Stimulated activated CD4-positive, alpha-beta T cell treated with anti-CD3 and anti-CD28 coated beads, Interleukin-2, amount 100 ng/mL, for 48 hours (primary cell): ENCODE measurements at places on chromosomes 6 and 20.

DNA sequence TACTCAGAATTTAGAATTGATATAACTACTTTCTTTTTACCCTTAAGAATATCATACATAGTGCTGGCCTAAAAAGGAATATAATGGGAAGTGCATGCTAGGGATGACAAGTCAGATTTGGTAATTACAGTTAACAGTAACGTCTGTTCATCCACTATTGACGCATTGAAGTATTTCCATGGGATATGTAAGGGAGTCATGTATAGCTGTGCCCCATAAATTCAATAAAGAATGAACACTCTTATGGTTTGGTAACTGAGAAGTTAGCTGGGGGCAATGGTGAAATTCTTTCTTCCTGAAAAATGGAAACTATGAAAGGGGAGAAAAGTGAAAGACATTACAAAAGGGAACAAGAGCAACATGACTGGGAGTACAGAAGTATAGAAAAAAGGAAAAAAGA lies 2.6 kb upstream of the COL19A1 start:
- DNase-seq, result no peak

DNA sequence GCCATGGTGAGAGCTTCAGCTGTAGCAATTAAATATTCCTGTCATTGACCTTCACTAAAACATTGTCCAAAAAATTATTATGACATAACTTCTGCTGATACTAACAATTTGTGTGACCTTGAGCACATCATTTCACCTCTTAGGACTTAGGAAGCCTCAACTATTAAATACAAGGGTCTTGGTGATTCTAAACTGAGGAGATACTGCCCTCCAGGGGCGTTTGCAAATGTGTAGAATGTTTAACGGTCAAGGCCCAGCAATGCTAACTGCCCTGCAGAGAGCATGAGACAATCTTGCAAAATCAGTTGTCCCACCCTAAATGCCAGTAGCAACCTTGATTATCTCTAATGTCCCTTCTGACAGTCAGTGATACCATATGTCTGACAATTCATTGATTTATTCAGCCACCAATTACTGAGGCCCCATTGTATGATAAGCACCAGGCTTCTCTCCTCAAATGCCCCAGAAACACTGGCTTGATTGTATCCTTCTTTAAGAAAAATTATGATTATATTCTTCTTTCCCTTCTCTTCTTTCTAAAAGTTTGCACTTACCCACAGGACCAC lies 284.1 kb upstream of the PLN start:
- no peak for DNase-seq

GRCh38 chr6:163548624-163549023 lies 134.1 kb downstream of the QKI start:
- no peak for DNase-seq

DNA sequence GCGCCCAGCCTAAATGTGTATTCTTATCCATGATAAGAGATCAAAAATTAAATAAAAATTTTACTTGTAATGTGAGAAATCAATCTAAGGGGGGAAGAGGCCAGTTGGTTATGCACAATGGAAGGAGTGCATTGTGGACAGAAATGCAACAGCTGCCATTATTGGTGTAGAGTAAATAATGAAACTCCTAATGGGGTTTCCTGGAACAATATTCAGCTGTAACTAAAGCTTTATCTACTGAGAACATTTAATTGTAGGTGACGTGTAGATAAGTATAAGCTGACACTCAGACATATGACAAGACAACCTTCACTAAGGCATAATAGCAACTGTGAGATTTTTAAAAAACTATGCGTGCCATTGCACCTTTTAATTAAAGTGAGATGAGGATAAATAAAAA lies 71.4 kb downstream of the CEP57L1 start:
- DNase-seq, result no peak

DNA sequence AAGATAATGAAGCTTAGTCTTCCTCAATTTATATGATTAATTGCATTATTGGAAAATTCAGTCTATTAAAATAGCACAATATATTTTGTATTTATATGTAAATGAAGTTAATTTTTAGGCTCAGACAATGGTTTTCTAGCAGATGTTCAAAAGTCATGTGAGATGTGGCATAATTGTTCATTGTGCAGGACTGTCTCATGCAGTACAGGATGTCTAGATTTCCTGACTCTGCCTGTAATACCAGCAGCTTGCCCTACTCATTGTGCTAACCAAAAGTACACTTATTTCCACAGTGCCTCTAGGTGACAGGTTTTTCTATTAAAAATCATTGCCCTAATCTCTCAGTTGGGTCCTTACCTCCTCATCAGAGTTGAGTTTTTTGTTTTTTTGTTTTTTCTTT lies 12.4 kb downstream of the RALGAPB start:
- DNase-seq, result no peak

- no peak for DNase-seq
Measured at GRCh38 chr6:127606131-127606562, 29.2 kb downstream of the C6orf58 start.

DNA sequence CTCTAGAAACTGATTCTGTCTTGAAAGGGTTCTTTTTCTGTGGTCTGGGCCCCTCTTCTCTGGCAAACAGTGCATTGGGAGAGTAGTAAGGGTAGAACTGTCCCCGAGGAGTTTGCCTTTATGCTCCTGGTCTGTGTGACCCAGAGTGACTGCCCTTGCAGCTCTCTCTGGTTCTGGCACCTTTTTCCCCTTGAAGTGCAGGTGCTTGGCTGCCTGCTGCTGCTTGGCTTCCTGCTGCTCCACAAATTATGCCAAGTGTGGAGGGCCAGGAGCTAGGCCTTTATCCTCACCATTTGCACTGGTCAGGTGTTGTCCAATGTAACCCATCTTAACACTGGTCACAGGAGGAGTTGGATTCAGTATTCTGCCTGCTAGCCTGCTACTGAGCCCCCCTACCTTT lies 11.2 kb downstream of the KIZ start:
- DNase-seq, result no peak

- DNase-seq, result no peak
Measured at GRCh38 chr20:41927189-41927588, 309.0 kb upstream of the CHD6 start.

DNA sequence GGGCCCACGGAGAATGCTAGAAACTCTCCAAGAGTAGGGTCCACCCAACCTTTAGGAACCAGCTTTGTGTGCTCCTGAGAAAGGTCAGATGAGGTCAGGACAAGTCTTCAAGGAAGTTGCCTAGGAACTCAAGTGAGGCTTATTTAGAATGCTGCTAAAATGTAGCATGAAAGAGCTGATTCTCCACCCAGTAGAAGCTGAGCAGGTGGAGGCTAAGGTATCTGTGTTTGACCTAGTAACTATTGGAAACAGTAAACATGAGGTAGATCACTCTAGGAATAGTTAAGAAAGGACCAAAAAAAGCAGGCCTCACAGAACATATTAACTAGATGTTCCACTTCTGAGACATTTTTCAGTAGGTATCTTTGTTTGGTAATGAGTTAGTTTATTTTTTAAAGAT lies 13.9 kb downstream of the CEP43 start:
- no peak for DNase-seq

GRCh38 chr6:24690593-24690992 lies 23.7 kb downstream of the ACOT13 start:
- no peak for DNase-seq

DNA sequence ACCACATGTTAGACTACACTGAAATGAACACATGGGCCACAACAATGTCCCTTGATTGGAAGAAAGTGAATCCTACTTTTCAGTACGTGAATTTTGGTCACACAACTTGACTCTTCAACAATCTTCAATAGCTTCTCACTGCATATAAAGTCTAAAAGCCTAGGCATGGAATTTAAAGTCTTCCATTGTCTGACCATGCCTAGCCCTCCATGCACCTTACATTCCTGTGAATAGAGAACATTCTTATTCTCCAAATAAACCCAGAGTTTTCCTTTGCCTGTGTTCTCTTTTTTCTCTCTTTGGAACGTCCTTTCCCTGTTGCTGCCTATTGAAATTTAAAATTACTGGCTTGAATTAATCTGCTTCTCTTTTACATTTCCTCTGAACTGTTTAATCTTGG lies 207.5 kb downstream of the ASCC3 start:
- DNase-seq, result no peak

GRCh38 chr6:80009531-80009930 lies 5.1 kb downstream of the TTK start:
- no peak for DNase-seq

DNA sequence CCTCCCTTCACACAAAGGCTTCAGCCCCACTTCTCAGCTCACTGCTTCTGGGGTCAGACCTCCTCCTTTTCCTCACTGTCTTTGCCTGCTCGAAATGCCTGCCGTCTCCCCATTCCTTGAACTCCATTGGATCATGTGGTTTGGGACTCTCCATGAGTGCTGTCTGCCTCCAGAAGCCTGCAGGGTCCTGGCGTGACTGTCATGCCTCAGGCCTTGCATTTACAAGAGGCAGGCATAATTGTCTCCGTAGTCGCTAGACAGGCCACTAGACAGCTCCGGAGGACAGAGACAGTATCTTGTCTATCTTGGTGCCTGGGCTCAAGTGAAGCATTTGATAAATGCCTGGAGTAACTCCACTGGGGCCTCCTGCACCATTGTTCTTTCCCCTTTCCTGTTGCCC lies 15.3 kb downstream of the PNLDC1 start:
- DNase-seq, result no peak

DNA sequence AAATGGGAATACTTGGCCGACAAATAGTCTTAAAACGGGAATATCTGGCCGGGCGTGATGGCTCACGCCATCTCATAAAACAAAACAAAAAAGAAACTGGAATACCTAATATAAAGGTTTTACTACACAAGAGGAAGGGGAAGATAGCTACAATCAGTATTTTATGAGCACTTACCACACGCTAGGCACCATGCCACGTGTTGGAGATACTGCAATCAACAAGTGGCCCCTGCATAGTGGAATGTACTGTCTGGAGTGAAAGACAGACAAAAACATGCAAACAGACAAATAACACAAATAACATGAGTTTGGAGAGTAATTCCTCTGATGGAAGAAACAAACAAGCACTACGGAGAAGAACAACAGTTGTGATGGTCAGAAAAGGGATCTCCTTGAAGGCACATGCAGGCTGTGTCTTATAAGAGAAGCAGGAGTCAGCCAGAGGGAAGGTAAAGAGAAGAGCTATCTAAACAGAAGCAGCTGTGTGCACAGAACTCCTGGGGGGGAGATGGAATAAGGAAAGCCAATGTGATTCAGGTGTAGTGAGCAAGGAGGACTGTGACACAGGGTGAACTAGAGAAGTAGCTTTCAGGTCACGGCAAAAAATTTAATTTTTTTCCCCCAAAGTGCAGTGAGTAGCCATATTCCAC lies 39.1 kb upstream of the AKIRIN2 start:
- DNase-seq, result no peak

- peak; percentile 19 for DNase-seq
Measured at GRCh38 chr6:53066077-53066417, 843 bp downstream of the FBXO9 start.

DNA sequence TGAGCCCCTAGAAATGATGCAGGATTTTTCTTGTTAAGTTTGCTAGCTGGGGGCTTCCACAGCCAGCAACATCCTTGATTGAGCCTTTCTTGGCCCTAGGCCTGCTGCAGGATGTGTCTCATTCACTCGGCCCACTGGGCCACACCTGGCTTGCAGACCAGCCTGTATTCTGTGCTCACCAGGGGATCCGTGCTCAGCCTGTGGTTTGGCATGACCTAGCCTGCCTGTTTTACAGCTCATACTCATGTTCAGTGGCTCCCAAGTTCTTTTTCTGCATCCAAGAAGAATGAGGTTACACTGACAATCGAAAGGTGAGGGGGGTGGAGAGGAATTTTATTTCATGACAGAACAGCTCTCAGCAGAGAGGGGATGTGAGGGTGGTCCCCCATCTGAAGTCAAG lies 263.4 kb downstream of the RIMS1 start:
- DNase-seq, result no peak

- no peak for DNase-seq
Measured at GRCh38 chr6:20393297-20393696, 8.4 kb upstream of the E2F3 start.

- DNase-seq, result no peak
Measured at GRCh38 chr6:157761331-157761921, 61.6 kb upstream of the SNX9 start.

DNA sequence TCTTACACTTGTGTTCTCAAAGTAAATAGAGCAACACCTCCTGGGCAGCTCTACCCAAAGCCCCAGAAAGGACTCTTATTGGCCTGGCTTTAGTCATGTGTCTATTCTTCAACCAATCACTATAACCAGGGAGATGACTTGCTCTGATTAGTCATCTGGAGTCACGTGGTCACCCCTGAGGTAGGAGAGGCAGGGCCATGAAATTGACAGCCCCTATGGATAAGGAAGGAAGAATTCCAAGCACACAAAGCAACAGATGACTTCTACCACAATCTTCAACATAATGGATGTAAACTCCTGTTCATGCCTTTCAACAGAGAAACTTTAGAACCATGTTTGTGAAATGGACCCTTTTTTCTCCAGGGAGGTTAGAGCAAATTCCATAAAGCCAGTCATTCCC lies 24.6 kb upstream of the EYA2 start:
- no peak for DNase-seq

- DNase-seq, result no peak
Measured at GRCh38 chr6:127148511-127148910, 30.0 kb downstream of the RSPO3 start.

GRCh38 chr6:36853325-36853724 lies 14.1 kb upstream of the CPNE5 start:
- DNase-seq, result no peak

GRCh38 chr6:40176152-40176551 lies 241.9 kb upstream of the MOCS1 start:
- DNase-seq, result no peak

- no peak for DNase-seq
Measured at GRCh38 chr6:132133736-132134445, 182.7 kb upstream of the CCN2 start.

- DNase-seq, result no peak
Measured at GRCh38 chr6:87925373-87926060, 122.1 kb upstream of the SPACA1 start.

DNA sequence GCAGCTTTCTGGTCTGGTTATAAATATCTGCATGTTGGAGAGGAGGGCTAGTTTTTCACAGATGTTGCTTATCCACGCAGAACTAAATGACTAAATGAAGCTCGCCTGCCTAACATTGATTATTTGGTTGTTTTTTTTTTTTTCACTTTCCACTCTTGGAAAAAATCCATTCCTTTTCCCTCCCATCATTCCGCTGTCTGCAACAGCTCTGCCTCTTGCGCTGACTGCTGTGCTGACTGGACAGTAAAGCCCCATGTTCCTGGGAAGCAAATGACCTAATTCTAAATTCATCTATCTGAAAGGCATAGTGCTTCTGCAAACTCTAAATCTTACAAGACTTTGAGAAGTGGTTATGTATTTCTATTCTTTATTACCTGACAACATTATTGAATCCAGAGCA lies 255.5 kb upstream of the PLN start:
- no peak for DNase-seq

- no peak for DNase-seq
Measured at GRCh38 chr6:131997429-131998153, 46.4 kb upstream of the CCN2 start.

GRCh38 chr6:16637635-16638034 lies 123.6 kb downstream of the ATXN1 start:
- no peak for DNase-seq
